Lower lobe of right lung (tissue), 2 donors: ENCODE measurements at places on chromosomes 3 and 15.

DNA sequence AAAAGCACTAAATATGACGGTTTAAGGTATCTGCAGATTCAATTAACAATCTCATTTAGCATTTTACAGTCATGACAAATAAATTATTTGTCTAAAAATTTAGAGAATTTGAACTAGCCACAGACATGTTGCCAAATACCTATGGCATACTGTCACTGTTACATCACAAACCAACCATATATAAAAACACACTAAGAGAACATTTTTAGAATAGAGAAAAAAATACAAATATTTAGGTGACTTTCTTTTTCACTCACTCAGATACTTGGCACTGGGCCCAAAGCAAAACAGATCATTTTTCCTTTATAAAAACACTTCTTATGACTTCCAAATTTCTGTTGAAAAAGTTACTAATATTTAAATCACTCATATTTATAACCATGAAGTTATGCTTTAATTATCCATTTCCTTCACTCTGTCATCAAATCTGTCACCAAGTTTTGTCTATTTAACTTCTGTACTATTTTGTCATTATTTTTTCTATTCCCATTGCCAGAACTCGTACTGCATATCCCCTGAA, 644.7 kb downstream of the OTOL1 start:
- no peaks in the 10 kb centered on the region for H3K27me3 ChIP-seq
- H3K4me3 ChIP-seq = no peak overlapping the region
- H3K36me3 ChIP-seq = no peaks in the 10 kb centered on the region
- no peak for DNase-seq
- H3K4me1 ChIP-seq = no peaks in the 10 kb centered on the region
- H3K27ac ChIP-seq = no peak overlapping the region

GRCh38 chr3:128597900-128598299, 52.7 kb downstream of the RPN1 start:
- H3K4me1 ChIP-seq = no peaks in the 10 kb centered on the region
- no peaks in the 10 kb centered on the region for H3K36me3 ChIP-seq
- H3K4me3 ChIP-seq = no peak overlapping the region
- no peak overlapping the region for H3K27ac ChIP-seq

GRCh38 chr3:154227531-154227930, 96.8 kb downstream of the DHX36 start:
- H3K4me3 ChIP-seq = no peak overlapping the region
- no peaks in the 10 kb centered on the region for H3K36me3 ChIP-seq
- no peaks in the 10 kb centered on the region for H3K27me3 ChIP-seq
- no peak overlapping the region for H3K27ac ChIP-seq

DNA sequence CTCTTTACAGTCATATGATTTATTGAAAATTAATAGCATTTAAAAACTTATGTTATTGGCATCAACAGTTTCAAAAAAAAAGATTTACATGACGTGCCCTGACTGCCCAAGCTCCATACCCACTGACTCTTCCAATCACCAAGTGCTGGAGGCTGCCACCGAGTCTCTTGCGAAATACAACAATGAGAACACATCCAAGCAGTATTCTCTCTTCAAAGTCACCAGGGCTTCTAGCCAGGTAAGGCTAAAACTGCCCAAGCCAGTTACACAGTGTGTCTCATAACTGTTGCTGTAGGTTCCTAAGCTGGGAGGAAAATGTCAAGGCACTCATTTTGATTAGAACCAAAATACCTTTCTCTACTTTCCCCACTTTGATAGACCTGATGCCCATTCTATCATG, 4.5 kb downstream of the FETUB start:
- no peak overlapping the region for H3K4me3 ChIP-seq
- no peaks in the 10 kb centered on the region for H3K4me1 ChIP-seq
- no peaks in the 10 kb centered on the region for H3K36me3 ChIP-seq
- no peak overlapping the region for H3K27ac ChIP-seq

DNA sequence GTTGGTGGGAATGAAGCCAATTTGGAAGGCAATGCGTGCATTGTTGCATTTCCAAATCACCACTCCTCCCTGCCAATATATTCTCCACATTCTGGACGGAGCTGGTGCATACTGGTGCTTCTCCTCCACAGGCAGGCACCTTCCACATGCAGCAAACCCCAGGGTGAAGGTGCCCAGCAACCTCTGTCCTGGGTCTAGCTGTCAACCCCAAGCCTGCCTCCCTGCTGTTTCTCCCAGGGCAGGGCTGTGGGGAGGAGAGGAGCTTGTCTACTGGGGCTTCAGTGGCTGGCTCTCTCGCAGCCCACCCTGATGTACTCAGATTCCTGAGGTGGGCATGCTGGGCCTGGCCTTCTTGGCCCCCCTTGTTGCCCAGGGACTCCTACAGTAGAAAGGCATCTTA, 20.1 kb downstream of the GASK1A start:
- H3K36me3 ChIP-seq = no peaks in the 10 kb centered on the region
- no peak for DNase-seq
- no peak overlapping the region for H3K27ac ChIP-seq
- no peak overlapping the region for H3K4me3 ChIP-seq
- H3K4me1 ChIP-seq = peaks cover 22% of the 10 kb centered on the region

DNA sequence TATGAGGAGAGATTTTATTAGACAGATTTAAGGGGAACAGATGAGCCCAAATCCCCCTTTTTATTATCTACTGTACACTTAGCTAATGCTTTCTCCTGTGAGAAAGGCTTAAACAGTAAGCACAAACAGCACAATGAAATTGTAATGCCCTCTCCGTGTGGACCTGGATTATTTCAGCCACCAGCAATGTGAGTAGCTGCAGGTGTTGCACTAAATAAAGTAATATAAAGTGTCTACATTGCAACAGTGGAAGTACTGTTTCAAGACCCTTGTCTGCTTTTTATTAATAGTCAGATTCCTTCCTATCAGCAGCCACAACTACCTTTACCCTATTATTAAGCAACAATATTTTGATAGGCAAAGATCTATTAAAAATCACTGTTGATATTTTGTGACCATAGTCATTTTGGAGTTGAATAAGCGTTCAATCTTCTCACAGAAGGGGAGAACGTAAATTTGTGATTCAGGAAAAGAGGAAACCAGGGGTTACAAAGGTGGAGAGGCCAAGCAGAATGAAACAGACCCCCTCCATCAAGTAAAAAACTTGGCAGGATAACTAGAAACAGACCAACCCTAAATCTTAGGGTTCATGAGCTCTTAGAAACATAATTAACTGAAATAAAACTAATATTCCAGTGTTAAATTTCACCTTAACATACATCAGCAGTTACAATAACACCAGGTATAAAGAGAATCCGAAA, 422.6 kb downstream of the MECOM start:
- peak overlapping the region; percentile 50 for H3K27ac ChIP-seq
- peaks cover 8% of the 10 kb centered on the region for H3K4me1 ChIP-seq
- H3K4me3 ChIP-seq = no peak overlapping the region
- H3K27me3 ChIP-seq = no peaks in the 10 kb centered on the region
- no peak for DNase-seq
